ENCODE measurements at places on chromosomes 4 and X.

GRCh38 chr4:78770091-78770642 is 6.0 kb upstream of the BMP2K start:
- DNase-seq, result no peak

DNA sequence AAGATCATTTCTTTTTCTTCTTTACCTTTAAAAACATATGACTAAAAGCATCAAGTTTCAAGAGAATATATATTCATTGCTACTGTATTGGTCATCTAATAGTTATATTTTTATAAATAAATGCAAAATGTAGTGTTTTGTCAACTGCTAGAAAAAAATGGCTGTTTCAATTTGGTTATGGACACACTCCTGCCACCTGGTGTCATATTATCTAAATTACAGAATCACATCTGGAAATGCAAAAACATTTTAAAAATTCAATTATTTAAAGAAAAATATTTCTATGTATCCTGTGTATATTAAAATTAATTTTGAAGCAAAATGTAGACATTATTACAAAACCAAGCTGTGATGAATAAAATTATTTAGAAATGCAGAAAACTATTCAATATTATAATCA is 329.4 kb upstream of the PCDH18 start:
- peak; percentile 21 for DNase-seq

DNA sequence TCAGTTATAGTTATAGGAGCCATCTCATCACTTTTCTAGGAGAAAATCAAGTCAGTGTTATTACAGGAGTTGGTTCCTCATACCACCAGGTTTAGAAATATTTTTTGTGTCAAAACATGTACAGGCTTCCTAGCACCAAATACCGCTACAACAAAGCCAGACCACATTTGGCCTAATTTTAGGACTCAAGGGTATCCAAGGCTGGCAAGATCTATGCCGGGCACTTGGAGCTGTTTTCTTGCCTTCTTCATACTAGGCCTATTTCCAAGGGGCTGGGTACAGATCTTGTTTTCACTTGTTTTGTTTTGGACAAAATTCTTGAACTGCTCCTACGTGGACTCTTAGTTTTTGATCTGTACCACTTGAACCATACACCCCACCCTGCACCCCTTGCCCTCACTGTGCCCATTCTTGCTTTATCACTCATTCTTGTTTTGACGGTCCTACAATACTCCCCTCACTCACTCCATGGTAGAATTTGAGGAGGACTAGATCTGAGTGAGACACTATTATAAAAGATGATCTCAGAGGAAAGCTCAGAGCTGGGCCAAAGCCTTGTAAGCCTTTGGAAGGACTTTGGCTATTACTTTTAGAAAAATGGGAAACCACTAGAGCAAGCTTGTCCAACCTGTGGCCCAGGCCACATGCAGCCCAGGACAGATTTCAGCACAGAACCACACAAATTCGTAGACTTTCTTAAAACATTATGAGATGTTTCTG is 17.7 kb upstream of the TMEM144 start:
- DNase-seq, result no peak

DNA sequence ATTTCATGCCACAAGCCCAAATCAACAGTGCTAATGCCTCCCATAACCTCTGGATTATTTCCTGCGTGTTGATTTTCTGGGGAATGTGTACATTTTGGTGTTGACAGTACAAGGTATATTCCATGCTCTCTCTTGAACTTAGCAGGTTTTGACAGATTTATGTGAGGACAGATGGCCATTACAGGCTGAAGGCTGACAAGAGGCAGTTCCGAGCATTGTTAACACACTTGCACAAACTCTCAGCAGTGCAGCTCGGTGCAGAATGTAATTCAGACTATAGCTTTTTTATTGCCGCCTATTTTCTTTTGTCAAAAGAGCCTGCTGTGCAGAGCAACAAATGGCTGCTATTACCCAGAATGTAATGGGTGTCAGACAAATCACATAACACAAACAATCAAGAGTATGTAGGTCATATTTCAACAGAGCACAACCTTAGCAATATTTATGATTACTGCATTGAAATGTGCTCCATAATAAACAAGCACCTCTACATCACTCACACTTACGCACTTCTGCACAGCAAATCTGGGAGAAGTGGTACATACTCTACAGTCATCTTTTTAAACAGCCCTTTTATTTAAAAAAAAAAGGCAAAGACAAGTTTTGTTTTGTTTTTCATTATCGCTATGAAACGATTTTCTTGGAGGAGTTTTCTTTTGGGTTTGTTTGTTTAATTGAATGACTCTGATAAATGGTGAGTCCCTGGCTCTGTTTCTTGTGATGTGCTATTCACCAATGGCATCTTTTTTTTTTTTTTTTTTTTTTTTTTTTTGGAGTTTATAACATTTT is 71.6 kb downstream of the PPARGC1A start:
- no peak for DNase-seq

- DNase-seq, result no peak
Measured at GRCh38 chrX:133923548-133923947, 61.8 kb downstream of the GPC3 start.

- DNase-seq, result no peak
Measured at GRCh38 chr4:6386091-6386490, 86.3 kb downstream of the PPP2R2C start.

DNA sequence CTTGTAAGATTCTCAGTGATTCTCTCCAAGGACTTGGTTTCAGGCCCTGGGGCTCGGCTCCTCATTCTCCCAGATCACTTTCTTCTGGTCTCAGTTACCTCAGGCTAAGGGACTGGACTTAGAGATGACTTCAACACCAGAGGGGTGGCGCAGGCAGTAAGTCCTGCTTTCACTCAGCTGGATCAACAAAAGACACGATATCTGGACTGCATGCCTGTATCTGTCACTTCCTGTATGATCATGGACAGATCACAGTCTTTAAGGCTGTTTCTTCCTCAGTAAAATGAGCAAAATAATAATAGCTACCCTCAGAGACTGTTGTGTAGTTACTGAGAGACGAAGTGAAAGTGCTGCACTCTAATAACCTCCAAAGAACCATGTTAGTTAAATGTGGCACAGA is 19.5 kb upstream of the CXCR3 start:
- no peak for DNase-seq

- no peak for DNase-seq
Measured at GRCh38 chr4:52711834-52712250, 39.4 kb downstream of the ERVMER34-1 start.

DNA sequence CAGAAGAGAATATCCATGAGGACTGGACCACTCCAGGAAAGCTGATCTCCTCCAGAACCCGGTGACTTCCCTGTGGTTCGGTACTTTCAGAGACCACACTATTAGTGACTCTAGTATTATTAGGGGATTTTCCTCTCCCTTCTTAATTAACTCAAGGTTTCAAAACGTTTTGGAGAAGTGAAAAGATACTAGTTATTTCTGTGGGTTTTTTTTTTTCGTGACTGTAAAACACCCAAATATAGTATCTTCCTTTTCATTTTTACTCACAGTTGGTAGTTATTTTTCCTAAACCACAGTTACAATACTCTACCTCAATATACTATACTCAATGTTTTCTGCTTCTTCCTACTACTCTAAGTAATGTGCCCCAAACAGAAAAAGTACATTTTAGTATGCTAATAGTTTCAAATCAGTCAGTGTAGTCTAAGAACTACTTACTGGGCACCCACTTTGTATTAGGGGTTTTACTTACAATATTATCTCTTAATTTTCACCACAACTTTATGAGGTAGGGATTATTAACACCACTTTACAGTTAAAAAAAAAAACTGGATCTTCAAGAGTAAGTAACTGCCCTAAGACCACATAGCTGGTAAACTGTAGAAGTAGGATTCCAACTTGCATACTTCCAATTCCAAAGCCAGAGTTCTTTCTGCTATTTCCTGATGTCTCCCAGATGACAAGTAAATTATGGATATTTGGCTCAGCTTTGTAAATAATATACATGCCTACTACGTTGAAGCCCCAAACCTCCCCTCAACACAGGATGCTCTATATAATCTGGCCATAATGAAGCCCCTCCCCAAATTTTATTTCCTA is 45.0 kb downstream of the SLC9A7 start:
- peak; percentile 19 for DNase-seq

- DNase-seq, result no peak
Measured at GRCh38 chr4:86557526-86557925, 36.6 kb upstream of the PTPN13 start.

DNA sequence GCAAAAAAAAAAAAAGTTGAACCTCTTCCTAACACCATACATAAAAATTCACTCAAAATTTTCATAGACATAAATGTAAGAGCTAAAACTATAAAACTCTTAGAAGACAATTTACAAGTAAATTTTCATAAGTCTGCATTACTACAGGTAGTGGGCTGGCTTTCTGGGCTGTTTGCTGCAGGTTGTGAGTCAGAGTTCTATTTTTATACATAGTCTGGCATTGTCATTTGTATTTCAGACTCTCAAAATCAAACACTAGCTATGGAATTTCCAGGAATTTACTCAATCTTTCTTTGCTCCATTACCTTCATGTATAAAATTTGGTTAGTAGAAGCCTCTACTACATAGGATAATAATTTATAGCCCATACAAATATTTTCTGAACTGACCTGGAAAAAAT is 227.2 kb downstream of the COX18 start:
- DNase-seq, result no peak

DNA sequence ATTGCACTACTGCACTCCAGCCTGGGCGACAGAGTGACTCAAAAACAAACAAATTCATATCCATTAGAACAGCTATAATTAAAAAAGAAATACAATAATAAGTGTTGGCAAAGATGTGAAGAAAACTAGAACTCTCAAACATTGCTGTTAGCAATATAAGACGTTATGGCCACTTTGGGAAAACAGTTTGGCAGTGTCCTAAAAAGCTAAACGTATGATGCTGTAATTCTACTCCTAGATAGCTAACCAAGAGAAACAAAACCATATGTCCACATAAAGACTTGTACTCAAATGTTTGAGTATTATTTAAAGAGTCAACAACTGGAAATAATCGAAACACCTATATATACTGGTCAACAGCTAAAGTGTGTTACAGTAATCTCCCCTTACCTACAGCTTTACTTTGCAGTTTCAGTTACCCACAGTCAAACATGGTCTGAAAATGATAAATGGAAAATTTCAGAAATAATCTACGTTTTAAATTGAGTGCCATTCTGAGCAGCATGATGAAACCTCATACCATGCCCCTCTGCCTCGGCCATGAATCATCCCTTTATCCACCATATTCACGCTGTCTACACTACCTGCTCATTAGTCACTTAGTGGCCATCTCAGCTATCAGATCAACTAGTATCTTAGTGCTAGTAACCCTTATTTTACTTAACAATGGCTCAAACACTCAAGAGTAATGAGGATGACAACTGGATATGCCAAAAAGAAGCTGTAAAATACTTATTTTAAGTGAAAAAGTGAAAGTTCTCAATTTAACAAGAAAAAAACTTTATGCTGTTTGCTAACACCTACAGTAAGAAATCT is 4.9 kb downstream of the ELF2 start:
- peak; percentile 26 for DNase-seq

GRCh38 chrX:133364865-133365264 is 50.4 kb downstream of the GPC4 start:
- no peak for DNase-seq

GRCh38 chr4:184039963-184040383 is 134.9 kb downstream of the STOX2 start:
- peak; percentile 26 for DNase-seq

GRCh38 chr4:85127653-85128052 is 161.2 kb upstream of the WDFY3 start:
- DNase-seq, result peak; percentile 20

DNA sequence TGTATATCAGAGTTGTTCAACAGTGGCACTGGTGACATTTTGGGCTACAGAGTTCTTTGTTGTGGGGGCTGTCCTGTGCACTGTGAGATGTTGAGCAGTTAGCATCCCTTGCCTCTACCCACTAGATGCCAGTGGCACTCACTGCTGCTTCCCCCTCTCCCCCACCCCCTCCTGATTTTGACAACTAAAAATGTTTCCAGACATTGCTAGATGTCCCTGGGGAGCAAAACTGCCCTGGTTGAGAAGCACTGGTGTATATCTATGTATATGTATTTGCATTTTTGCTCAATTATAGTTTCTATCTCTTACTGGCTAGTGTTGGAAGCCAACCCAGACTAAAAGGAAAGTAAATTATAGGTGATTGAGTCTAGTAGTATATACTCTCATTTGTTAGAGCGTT is 2.4 kb downstream of the TMEM131L start:
- DNase-seq, result no peak

DNA sequence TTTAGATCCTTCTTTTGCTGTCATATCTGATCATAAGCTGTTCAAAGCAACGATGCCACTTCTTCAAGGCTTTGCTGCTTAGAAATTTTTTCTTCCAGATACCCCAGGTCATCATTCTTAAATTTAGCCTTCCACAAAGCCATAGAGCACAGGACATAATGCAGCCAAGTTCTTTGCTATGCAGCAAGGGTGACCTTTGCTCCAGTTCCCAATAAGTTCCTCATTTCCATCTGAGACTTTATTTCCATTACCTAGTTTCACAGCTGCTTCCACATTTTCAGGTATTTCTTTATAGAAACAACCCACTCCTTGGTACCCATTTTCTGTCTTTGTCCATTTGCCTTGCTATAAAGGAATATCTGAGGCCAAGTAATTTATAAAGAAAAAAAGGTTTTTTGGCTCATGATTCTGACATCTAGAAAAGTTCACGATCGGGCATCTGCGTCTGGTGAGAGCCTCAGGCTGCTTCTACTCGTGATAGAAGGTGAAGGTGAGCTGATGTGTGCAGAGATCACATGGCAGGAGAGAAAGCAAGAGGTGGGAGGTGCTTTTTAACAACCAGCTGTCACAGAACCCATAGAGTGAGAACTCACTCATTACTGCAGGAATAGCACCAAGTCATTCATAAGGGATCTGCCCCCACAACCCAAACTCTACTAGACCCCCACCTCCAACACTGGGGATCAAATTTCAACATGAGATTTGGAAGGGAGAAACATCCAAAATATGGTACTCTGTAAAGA is 11.8 kb upstream of the TASL start:
- DNase-seq, result no peak

- DNase-seq, result no peak
Measured at GRCh38 chr4:6594826-6595355, 19.9 kb downstream of the MAN2B2 start.

GRCh38 chrX:1323315-1323714 is 13.3 kb upstream of the IL3RA start:
- peak; percentile 69 for DNase-seq

- no peak for DNase-seq
Measured at GRCh38 chr4:84648178-84648577, 65.3 kb downstream of the CDS1 start.

DNA sequence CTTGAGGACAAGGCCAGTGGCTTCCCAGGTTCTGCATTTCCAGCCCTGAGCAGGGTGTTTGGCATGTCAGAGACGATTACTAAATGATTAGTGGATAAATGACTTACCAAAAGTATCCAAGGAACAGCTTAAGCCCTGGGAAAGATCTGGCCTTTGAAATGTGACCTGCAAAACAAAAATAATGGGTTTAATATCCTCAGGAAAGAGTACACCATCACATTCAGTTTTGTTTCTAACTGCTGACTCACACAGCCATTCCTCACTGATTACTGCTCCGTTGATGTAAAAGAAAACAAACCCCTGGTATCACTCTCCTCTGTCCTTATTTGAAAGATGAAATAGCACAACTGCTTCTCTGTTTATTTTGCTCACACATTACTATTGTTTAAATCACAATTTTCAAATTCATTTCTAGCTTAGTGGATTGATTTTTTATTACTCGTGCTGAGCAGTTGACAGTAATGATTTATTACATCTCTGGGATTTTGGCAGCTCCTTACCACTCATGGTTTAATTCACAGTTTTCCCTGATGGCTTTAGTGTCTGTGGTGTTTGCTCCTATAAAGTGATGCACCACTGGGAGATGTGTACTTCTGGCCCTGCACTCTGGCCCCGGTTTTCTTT is 117.0 kb downstream of the CBLL2 start:
- DNase-seq, result no peak

Data from suppressor macrophage treated with lipopolysaccharide for 1 hour (primary cell).